Daoy (cell line): ENCODE measurements at places on chromosomes 5 and 9. TPM values are rescaled to one million over a fixed set of nuclear protein-coding genes. Genes with fewer than 3 reads are reported as not detected.

PCDHA10 gene
- 0.68 and 3.3 TPM in 2 replicates for total RNA-seq

CTXN3 gene
- not detected in 2 replicates for total RNA-seq

CYSRT1 gene
- total RNA-seq, result 0.91 TPM in 1 of 2 replicates, not detected in the other

NUTM2F gene
- total RNA-seq, result not detected in 2 replicates

WHRN gene
- 1.3 and 1.6 TPM in 2 replicates for total RNA-seq

IL33 gene
- 0.06 and 0.80 TPM in 2 replicates for total RNA-seq

DNA sequence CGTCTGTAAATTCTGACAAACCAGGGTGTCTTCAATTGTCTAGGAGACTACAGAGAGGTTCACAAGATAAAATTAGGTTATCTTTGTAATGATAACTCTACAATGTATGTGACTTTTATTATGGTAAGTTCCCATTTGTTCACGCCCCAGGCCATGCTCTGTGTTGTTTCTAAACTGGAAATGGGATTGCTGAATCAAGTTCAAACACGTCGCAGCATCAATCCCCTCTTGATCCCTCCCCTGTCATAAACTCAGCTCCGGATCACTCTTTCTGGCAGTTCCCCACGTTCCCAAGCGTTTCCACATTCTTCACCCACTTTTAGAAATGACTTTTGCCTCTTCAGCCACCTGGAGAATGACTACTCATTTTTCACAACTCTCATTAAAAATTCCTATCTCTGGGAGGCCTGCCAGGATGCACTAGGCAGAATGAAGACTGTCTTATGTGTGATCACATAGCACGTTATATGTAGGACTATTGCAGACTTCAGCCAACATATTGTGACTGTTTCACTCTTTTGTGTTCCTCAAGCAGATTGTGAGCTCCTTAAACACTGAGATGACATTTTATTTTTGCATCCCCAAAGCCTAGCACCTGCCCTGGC is 1124.2 kb upstream of the WWC1 start:
- DNase-seq, result no peak

DNA sequence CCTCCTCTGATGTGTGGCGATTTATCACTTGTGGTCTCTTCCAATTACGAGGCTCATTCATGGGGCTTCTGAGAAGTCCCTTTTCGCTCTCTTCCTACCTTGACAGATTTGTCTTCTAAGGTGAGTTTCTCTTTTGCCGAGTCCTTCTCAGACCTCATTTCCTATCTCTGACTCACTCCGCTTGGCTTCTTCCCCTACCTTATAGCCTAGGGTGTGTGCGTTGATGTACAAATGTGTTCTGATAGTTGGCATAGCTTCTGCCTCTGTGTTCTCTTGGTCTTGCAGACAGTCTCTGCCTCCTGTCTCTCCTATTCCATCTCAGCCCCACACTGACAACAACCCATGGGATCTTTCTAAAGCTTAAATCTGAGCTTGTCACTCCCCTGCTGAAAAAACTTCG is 56.9 kb upstream of the SHB start:
- DNase-seq, result peak; percentile 28

DNA sequence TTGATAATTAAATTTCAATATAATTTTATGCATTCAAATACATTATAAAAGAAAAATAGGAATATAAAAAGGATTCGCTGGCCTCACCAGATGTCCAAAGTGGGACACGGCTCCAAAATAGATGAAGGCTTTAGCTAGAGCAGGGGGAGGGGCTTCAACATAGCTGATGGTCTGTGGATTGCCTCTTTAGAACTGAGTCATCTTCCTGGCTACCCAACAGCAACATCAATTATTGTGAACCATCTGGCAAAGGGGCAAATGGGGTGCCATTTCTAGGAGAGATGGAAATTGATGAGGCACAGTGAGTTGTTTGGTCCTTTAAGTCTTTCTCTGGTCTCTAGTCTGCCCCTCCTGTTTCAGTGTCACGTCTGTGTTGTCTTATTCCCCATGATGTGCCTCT is 44.2 kb upstream of the CD180 start:
- peak; percentile 19 for DNase-seq

DNA sequence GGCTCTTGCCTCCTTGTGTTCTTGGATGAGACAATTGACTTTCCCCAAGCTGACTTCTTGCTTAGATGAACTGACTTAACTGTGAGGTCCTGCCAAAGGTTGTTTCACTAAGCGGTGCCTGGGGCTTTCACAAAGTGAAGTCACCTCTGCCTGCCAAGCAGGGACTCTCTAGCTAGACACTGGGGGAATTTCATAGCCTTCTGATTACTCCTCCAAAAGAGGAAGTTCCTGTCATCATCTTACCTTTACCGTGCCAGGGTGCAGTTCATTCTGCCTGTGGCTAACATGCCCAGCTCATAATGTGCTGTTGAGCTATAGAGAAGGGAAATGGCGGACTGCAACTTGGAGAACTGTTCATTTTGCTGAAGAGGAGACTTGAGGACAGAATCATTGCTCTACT is 472.0 kb upstream of the WWC1 start:
- no peak for DNase-seq

DNA sequence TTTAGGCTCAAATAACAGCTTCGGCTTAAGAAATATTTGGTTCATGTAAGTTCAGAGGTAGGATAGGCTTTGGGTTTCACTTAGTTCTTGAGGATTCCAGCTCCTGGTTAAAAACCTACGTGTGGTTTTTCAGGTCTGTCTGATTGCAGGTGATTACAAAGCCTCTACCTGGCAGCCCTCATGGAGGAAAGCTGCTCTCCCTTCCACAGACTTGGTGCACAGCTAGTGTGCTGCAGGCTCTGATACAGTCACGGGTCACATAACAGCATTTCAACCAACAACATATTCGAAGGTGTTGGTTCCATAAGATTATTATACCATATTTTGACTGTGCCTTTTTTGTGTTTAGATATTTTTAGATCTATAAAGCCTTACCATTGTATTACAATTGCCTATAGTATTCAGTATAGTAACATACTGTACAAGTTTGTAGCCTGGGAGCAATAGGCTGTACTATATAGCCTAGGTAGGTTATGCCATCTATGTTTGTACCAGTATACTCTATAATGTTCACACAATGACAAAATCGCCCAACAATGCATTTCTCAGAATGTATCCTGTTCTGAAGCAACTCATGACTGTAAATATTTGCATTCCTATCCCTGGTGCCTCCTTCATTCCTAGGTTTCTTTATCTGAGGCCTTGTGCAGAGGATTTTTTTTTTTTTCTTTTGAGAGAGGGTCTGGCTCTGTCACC is 8.0 kb upstream of the DCP2 start:
- no peak for DNase-seq

DNA sequence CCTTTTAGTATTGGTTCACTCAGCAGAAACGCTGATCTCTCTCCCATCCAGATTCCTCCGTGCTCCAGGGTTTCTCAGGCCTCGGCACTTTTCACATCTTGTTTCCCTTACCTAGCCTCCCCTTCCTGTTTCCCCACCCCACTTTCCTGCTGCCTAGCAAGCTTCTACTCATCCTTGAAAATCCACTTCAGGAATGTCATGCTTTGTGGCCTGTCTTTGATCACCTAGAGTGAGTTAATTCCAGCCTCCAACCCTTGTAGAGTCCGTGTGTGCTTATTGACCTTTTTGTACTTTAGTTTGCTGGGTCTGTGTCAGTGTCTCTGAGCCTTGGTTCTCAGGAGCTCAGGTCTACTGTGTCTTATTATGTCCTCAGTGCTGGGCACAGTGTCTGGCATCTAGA is 116.6 kb downstream of the AOPEP start:
- no peak for DNase-seq

DNA sequence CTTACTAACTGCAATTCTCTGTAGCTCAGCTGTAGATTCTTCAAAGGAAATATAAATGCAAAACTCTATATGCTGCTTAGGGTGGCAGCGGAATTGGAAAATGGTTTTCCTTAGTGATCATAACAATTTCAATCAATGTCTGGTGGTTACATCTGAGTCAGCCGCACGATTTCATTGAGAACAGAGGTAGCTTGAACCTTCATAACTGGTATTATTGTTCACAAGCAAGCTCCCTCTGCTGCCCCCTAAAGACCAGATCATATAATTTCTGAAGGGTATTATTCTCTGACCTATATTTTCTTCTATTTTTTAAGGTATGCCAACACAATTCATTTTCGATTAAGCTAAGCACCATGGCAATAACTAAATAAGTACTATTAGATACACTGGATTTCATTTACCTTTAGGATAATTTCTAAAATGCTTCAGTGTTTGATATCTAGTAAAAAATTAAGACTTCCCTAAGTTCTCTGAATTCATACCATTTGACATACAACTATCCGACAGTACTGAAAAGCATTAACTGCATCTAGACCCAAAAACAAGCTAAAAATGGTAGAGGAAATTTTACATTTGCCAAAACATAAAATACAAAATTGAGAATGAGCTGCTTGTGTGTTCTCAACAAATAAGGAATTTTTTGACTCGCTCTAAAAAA is 181.1 kb upstream of the SPEF2 start:
- peak; percentile 13 for DNase-seq

DNA sequence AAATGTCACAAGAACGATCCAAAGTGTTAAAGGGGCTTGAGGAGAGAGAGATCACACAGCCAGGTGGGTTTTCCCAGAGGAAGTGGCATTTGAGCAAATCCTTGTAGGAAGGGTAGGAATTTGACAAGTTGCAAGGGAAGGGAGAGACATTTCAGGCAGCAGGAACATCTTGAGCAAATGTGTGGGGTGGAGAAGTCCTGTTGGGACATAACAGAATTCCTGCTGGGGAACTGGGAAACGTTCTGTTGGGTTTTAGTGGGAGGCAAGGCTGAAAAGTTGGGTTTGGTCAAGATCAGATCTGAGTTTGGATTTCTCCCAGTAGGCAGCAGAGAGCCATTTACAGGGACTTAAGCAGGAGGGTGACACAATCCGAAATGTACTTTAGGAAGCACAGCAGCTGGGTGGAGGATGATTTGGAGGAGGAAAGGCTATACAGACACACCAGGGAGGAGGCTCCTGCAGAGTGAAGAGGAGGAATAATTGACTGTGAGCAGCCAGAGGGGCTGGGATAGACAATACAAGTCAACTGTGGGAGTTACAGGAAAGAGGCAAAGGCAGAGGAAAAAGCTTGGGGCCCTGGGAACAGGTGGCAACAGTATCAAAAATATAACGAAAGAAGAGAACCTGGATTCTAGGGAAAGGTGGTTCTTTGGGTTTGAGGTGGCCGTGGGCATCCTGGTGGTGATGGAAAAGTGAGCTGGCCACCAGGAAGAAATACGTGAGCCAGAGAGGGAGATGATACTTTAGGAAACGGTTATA is 3.1 kb upstream of the ZSWIM6 start:
- peak; percentile 24 for DNase-seq

GRCh38 chr5:65812648-65813047 is 90.6 kb downstream of the NLN start:
- peak; percentile 31 for DNase-seq

- peak; percentile 41 for DNase-seq
These were observed 607 bp downstream of the UHRF2 start for GRCh38 chr9:6413365-6414246.

- no peak for DNase-seq
These were observed 97.2 kb downstream of the SPOCK1 start for GRCh38 chr5:137401946-137402345.

DNA sequence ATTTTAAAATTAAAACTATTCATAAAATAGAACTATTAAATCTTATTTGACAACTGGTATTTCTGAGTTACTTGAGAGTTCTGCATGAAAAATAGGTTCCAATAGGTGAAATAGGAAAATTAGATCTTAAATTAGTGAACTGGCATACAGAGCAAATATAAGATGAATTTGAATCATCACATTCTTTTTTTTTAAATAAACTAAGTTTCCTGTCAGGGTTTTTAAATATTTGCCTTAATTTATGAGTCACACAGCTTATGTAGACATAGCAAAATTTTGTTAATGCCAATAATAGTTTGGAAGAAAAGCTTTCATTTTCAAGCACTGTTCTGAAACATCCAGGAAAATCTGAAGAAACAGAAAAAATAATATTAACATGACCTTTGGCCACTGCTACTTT is 311.7 kb upstream of the HAPLN1 start:
- no peak for DNase-seq
